Stimulated activated CD4-positive, alpha-beta T cell treated with anti-CD3 and anti-CD28 coated beads, Interleukin-1b, Interleukin-23, amount 100 ng/mL, for 4 hours (primary cell): ENCODE measurements at places on chromosomes 1 and 21.

GRCh38 chr1:147334292-147334691, 91.8 kb downstream of the CHD1L start:
- no peak for DNase-seq

DNA sequence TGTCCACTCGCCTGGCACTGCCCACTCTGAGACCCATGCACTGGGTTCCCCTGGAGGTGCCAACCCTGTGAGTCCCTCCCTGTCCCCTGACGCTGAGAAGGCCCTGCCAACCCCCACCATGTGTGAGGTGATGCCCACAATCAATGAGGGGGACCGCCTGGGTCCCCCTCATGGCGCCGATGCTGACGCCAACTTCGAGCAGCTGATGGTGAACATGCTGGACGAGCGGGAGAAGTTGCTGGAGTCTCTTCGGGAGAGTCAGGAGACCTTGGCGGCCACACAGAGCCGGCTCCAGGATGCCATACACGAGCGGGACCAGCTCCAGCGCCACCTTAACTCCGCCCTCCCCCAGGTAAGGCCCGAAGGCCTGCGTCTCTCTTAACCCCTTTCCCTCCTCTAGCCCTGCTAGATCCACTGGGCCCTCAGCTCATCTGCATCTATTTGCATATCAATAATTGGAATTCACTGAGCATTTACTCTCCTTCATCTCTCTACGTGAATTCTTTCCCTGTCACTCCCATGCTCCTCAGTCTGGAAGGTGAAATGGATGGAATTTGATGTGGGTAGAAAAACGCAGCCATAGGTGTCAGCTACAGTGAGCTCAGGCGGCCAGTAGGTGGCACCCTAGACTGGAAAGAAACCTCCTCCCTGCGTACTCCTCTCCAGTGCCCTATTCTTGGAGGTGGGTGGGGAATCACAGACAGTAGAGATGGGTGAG, 12.8 kb downstream of the PPFIA4 start:
- peak; percentile 61 for DNase-seq

- DNase-seq, result no peak
Observed at GRCh38 chr1:215287362-215287761, 204.8 kb downstream of the KCNK2 start.

DNA sequence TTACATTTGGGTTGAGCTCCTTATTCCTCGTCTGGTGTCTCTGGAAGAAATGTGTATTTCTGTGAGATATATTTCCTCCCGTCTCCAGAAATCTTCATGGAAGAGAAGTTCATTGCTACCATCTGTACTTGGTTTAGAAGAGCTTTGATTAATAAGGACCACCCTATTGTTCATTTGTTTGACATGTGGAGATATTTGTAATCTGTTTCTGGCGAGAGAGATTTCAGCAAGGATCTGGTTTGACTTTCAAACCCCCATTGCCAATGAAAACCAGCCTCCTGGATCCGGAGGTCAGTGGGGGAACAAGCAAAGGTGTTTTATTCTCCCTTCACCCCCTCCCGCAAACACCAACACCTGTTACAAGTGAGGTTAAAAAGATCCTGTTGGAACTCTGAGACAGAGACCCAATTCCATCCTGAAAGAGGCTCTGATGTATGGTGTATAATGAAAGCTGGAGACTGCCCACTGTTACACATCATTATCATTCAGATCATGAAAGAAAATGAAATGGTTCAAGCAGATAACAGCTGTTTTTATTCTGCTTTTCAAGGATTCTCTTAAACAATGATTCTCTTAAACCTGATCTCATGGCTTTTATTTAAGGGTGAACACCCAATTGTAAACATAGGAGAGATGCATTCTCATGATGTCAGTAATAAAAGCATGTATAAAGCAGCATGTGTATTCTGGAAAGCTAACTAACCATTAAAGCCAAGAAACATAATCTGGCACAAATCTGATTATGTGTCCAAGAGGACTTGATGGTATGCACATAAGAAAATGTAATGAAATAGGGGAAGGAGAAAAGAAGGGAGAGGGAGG, 393.5 kb upstream of the ADGRL2 start:
- no peak for DNase-seq

GRCh38 chr1:159983681-159984080, 29.6 kb upstream of the SLAMF9 start:
- no peak for DNase-seq

DNA sequence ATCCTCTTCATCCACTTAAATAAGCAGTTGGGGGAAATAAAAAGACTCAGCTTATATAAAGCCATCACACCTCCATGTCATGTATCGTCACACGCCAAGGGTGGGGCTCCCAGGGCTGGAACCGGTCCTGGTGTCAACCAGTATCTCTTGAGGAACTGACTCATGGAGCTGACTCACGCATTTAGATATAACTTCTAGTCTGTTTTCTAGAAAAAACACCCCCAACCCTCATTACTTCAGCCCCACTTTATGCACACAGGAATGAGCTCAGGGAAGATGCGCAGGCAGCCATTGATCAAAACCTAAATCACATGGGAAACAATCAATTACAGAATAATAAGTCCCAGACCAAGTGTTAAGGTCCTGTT, 6.9 kb upstream of the IL22RA1 start:
- peak; percentile 18 for DNase-seq

DNA sequence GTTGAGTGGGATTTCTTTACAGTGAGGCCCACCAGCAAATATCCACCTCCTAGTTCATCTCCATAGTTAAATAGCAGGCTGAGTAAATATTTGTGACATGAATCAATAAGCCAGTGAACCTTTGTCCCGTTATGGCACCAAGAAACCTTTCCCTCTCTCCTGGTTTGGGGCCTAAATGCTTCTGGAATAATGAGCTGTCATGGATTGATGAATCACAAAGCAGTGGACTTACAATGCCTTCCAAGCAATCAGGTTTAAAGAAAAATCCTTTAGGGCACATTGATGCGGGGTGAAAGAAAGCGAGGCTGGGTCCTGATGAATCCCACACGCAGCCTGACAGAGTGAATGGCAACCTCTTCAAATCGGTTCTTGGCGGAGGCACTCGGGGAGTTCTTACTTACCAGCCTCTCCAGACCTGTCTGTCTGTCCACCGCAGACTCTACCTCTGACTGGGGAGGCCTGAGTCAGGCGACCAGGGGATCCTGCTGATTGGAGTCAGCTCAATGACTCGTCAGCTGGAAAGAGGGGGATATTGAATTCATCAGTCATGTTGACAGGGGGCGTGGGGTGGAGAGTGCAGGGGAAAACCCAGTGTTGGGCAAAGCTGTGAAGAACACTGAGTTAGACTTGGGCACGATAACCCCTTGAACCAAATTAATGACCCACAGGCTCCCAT, 247.3 kb downstream of the PLPP3 start:
- DNase-seq, result no peak

GRCh38 chr1:238319957-238320356, 429.2 kb upstream of the ZP4 start:
- DNase-seq, result no peak

- no peak for DNase-seq
Observed at GRCh38 chr1:98289311-98289710, 368.5 kb upstream of the DPYD start.

DNA sequence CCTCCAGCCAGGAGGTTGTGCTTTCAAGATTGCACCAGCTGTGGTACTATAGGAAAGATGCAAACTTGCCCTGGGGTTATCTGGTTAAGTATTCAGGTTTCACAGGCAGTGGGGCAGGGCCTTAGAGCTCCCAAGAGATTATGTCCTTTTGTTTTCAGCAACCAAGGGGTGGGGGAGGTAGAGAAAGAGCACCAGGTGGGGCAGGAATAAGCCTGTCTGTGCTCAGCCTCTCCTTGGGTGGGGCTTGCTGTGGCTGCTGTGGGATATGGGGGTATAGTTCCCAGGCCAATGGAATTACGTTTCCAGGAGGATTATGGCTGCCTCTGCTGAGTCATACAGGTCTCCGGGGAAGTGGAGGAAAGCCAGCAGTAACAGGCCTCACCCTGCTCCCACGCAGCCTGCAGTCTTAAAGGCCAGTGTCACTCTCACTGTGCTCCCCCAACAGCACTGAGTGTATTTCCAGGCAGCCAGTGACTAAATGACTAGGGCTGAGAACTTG, 508.6 kb downstream of the RWDD3 start:
- DNase-seq, result no peak

GRCh38 chr1:198316546-198317100, 159.8 kb downstream of the NEK7 start:
- DNase-seq, result no peak

GRCh38 chr1:220521778-220522177, 6.2 kb upstream of the MARK1 start:
- DNase-seq, result no peak

GRCh38 chr1:202615501-202616354, 94.5 kb downstream of the SYT2 start:
- no peak for DNase-seq

DNA sequence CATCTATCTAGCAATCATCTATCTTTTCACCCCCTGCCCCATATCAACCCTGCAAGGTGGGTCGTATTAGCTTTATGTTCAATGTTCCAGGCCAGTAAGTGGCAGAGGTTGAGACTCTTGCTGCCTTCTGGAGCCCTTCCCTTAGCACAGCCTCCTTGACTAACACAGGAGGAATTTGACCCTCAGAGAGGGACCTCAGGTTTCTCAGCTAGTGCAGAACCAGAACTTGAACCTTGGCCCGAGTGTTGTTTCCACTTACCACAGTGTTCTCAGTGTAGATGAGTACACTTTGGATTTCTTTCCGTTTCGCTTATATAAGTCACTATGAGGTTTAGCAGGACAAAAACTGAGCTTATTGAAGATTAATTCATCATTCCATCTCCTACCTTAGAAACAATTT, 11.1 kb upstream of the ATF3 start:
- no peak for DNase-seq

DNA sequence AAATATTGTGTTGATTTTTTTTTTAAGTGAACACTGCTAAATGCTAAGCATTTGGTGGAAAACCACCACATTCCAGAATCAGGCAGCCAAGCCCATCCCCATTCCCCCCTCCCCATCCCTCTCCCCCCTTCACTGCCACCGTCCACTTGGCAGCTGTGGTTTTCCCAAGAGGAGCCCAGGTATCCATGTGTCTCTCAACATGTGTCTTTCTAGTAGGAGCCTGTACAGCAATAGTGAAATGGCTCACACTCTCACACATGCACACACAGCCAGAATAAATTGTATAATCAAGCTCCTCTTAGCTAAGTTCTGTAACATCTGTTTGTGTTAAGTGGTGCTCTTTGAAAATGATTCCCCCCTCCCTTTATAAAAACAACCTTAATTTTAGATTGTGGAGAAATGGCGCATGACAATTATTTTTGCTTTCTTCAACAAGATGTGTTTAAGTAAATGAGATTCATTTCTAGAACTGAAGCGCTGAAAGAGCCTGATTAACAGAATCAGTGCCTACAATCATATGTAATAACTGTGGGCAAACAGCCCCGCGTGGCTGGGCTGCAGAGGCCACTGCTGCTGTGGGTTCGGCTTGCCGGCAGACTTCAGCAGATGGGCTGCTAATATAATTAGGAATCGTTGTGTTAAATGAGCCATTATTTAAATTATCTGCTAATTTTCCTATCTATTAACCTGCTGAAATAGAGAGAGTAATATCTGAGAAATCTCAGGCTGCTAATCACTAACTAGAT, 43.3 kb downstream of the BACE2 start:
- DNase-seq, result no peak

DNA sequence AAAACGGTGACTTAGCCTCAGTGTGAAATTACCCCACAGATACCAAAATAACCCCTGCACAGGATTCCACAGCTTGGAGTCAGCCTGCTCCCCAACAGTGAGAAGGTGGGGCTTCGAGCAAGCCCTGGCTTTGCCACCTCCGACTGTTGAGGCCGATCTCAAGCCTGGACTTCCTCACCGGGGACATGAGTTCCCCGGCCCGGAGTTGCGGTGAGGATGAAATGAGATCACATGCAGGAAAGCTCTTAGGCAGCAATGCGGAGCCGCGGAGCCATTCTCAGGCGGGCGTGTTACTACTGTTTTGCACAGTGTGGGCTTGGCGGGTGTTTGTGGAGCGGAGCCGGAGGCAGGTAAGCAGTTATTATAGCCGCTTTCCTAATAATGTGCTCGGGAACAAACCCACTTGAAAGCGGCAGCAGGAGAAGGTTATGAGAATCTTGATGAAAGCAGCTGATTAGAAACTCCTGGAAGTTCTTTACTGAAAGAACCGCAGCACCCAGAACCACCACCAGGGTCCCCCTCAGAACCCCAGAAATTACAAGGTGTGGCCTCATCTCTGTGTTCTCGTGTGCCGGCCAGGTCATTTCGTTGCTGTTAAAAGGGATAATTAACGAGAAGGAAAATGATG, 3.9 kb upstream of the CLSTN1 start:
- no peak for DNase-seq

- DNase-seq, result no peak
Observed at GRCh38 chr1:26353976-26354820, at the start of gene CRYBG2. TSS of gene CRYBG2 (minus strand) at chr1:26354130. CDS start at chr1:26346657, 7,473 bp downstream.

- no peak for DNase-seq
Observed at GRCh38 chr1:34806396-34806795, 13.6 kb downstream of the GJA4 start.

GRCh38 chr1:7516341-7516740, 254.8 kb upstream of the VAMP3 start:
- no peak for DNase-seq

- DNase-seq, result peak; percentile 26
Observed at GRCh38 chr1:91803847-91804545, 82.0 kb downstream of the TGFBR3 start.

GRCh38 chr1:116375887-116376728, 3.1 kb downstream of the ATP1A1 start:
- DNase-seq, result peak; percentile 30

GRCh38 chr1:202858789-202859414, 30.0 kb downstream of the RABIF start:
- DNase-seq, result no peak
